ENCODE measurements at places on chromosomes 16 and 17.

GRCh38 chr16:62038225-62038624 lies 2.0 kb upstream of the CDH8 start:
- no peak for DNase-seq

DNA sequence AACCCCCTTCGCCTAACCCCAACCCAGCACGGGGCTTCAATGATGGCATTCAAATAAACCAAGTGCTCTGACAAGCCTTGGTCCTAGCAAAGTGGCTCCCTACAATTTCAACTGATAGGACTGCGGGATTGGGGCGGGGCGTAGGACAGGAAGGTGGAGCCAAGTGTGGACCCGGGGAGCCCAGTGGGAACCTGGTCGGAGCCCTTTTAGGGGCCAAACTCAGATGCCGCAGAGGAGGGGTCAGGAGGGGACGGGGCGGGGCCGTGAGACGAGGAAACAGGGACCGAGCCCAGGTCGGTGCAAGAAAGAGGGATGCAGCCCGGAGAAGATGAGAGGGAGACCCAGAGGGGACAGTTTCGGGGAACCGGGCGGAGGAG lies 13.2 kb upstream of the CDIPT start:
- no peak for DNase-seq

GRCh38 chr17:49565948-49566491 lies 9.7 kb upstream of the NXPH3 start:
- peak; percentile 35 for DNase-seq

DNA sequence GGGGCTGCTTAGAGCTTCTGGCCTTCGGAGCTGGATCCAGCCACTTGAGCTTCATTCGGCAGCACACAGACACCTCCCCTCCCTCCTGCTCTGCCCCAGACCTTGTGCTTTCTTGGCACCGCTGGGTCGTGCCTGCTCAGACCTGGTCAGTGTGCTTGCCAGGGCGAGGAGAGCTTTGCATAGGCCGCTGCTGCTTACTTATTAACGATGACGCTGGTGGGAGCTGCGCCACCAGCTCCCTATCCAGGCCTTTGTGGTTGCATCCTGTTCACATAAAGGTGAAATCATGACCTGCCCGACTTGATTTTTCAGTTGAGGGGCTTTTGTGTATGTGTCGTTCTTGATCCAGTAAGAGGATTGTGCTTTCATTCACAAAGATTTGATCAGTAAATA lies 101.1 kb downstream of the MSI2 start:
- no peak for DNase-seq

- DNase-seq = no peak
Observed at GRCh38 chr17:48093341-48094045, 7.8 kb downstream of the CBX1 start.

GRCh38 chr17:7347630-7348477 lies 4.1 kb upstream of the KCTD11 start:
- DNase-seq = no peak

GRCh38 chr17:699345-699744 lies 15.3 kb downstream of the VPS53 start:
- DNase-seq = no peak

- DNase-seq = peak; percentile 49
Observed at GRCh38 chr16:3774156-3774767, 56.9 kb upstream of the TRAP1 start.

DNA sequence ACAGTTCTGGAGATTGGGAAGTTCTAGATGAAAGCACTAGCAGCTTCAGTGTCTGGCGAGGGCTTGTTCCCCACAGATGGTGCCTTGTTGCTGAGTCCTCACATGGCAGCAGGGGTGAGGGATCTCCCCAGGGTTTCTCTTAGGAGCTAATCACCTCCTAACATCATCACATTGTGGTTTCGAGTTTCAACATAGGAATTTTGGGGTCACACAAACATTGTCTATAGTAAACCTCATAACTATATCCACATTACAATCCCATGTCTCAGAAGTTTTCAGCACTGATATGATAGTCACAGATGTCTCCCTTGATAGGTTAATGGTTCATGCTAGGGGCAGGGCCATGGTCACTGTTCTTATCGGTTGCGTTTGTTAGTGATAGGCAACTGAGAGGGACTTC lies 13.8 kb downstream of the CLUAP1 start:
- DNase-seq = peak; percentile 64

DNA sequence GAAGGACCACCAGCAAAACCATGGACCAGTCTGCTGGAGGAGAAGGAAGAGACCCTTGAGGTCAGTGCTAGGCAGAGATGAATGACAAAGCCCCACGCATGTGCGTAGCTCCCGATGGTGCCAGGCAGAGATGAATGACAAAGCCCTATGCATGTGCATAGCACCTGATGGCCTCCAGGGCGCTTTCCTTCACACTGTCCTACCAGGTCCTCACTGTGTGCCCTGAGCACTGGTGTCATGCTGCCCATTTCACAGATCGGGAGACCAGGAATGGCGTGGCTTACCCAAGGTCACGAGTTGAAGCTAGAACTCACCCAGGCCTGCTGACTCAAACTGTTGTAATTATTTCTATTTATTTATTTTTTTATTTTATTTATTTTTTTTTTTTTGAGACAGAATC lies 149.6 kb downstream of the KATNIP start:
- no peak for DNase-seq

- DNase-seq = no peak
Observed at GRCh38 chr17:57338257-57338914, 82.1 kb downstream of the MSI2 start.

GRCh38 chr16:4460936-4461249 lies 13.5 kb downstream of the NMRAL1 start:
- DNase-seq = no peak

DNA sequence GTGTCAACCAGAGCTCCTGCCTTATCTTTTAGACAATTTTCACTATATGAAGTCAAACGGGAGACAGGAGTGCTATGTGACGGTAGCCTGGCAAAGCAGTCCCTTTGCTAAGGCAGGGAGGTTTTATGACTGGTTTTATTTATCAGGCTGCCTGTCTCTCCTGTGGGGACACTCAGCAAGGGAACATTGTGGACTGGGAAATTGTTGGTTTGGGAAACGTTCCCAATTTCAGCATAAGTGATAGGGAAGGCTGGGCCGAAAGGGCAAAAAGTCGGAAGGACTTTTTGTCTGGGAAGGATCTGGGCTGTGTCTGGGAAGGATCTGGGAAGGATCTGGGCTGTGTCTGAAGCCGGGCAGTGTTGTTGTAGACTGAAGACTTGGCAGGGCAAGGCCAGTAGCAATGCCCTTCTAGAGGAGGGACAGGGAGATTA lies 211.2 kb downstream of the PARN start:
- peak; percentile 46 for DNase-seq
